Progenitor cell of endocrine pancreas (in vitro differentiated cells): ENCODE measurements at places on chromosomes 16 and 17.

GRCh38 chr17:10280068-10280467, 81.7 kb upstream of the GAS7 start:
- DNase-seq: no peak

DNA sequence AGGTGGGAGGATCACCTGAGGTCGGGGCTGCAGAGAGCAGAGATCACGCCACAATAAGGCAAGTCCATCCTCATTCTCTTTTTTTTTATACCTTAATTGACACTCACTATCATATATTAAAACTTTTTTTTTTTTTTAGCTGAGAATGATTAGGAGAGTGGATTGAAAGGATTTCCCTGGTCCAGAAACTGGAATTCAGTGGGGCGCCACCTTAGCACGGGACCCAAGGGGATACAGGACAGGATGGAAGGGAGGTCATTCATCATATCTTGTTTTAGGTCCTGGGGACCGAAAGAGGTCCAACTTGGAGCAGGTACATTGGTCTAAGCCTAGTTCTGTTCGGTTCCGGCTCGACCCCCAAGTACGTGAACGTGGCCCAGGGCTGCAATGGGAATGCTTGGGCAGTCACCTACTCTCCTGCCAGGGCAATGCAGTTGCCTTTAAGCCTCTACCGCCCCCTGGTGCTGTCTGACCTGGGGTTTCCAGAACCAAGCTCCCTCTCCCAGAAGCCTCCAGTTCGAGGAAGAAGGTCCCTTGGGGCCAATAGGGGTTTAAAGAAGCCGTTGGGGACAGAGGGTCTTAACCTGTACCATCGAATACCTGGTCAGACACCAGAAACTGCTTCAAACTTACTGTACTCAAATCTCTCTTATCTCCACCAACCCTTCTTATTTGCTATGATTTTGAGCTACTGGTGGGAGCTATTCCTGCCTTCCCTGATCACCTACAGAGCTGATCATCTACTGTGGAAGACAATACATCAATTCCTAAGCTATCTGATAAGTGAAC, 19.9 kb upstream of the GPATCH8 start:
- DNase-seq: no peak

GRCh38 chr17:58870747-58871146, 115.1 kb downstream of the PPM1E start:
- DNase-seq: no peak

DNA sequence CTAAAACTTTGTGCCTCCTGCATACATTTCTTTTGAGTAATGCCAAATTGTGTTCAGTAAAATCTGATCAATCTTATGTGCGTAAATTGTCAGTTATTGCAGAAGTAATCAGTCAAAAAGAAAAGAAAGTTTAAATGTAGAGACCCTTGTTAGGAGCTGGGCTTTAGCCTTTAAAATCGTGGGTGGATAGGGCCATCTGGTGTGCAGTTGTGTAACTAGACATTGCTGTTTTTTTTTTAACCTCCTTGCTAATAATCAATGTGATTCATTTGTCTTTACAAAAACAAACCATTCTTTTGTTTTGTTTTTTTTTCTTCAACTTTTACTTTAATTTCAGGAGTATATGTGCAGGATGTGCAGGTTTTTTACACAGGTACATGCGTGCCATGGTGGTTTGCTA, 5.3 kb upstream of the WWOX start:
- no peak for DNase-seq

DNA sequence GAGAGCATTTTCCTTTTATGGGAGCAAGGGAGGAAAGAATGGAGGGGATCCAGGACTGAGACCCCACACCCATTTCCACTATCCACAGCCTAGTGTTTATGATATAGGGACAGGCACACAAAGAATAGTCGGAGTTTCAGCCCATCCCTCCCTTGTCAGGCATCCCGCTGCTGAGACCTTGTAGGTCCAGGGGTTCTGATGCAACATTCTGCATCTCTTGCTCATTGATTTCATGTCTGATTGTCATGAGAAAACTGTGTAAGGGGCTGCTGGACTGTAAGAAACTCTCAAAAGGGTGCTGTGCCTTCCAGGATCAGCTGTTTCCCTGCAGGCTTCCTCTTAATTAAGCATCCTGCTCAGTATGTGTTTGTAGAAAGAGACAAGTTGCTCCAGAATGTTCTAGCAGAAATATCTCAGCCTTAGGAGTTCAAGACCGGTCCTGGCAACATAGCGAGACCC, 5.3 kb upstream of the POLR3E start:
- DNase-seq: no peak

GRCh38 chr16:54493061-54493460, 206.5 kb upstream of the IRX3 start:
- no peak for DNase-seq

GRCh38 chr17:54771409-54771915, 129.2 kb upstream of the TOM1L1 start:
- no peak for DNase-seq

DNA sequence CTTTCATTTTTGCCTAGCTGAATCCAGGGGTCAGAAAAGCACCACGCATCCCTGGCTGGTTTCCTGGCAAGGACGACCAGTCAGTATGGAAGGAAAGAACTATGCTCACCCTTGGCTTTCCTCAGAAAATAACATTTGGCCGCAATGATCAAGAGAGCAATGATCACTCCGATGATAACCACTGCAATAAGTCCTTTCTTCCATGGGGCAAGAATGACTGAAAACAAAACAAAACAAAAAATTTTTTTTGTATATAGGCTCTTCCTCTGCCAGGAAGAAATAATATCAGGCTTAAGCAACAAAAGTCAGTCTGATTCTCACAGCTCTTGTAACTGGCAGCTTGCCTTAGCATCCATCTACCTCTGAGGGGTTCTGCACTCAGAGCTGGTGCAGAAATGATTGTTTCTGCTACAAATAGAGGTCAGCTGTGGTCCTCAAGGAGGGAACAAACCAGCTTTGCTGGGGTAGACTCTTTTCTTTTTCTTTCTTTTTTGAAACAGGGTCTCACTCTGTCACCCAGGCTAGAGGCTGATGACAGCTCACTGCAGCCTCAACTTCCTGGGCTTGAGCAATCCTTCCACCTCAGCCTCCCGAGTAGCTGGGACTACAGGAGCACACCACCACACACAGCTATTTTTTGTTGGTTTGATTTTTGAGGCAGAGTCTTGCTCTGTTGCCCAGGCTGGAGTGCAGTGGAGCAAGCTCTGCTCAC, 35.7 kb downstream of the PECAM1 start:
- DNase-seq: no peak

GRCh38 chr17:56297184-56297583, 143.9 kb downstream of the ANKFN1 start:
- DNase-seq: no peak

- no peak for DNase-seq
Measured at GRCh38 chr17:76189247-76189646, 48.2 kb upstream of the FOXJ1 start.

GRCh38 chr16:15925631-15926030, 23.8 kb upstream of the ABCC1 start:
- no peak for DNase-seq

GRCh38 chr17:55978578-55978977, 174.7 kb upstream of the ANKFN1 start:
- no peak for DNase-seq

- no peak for DNase-seq
Measured at GRCh38 chr17:15185625-15185991, 79.5 kb downstream of the PMP22 start.

- DNase-seq: no peak
Measured at GRCh38 chr16:10681310-10682308, 13.1 kb downstream of the TEKT5 start.

DNA sequence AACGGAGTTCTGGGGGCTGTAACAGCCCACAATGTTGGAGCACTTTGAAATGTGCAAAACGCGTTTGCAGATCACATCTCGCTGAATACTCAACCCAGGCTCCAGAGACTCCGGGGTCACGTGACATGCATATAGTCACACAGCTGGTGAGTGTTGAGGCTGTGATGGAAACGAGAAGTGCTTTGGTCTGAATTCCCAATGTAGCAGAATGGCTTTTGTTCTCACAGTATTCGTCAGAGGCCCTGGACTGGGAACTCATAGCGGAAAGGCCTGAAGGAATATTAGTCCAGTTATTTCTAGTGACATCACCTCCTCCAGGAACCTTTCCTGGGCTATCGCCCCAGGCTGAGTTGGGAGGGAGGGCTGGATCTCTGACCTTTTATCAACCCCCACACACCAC, 95.8 kb upstream of the CRHR1 start:
- no peak for DNase-seq

DNA sequence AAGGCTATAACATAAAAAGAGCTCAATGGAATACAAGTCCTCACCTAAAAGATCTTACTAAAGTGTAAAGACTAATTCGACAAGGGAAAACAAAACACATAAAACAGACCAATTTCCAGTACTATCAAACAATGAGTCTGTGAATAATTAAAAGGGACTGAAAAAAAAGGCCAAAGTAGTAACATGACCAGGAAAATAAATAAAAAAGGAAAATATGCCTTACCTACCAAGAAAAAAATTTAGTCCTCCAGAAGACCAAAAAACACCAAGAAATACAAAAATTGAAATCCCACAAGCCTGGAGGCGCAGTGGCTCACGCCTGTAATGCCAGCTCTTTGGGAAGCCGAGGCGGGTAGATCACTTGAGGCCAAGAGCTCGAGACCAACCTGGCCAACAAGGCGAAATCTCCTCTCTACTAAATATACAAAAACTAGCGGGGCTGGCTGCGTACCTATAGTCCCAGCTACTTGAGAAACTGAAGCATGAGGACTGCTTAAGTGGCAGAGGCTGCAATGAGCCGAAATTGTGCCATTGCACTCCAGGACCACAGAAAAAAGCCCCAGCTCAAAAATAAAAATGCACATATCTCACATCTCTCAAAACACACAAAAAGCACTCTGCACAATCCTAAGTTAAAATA, 60.8 kb downstream of the TEX14 start:
- no peak for DNase-seq

GRCh38 chr17:75486151-75486550, 29.2 kb downstream of the CASKIN2 start:
- no peak for DNase-seq
